RWPE2 (cell line): ENCODE measurements at places on chromosomes 11 and 22.

- DNase-seq, result no peak
Measured at GRCh38 chr11:68890490-68891231, 13.0 kb downstream of the MRPL21 start.

DNA sequence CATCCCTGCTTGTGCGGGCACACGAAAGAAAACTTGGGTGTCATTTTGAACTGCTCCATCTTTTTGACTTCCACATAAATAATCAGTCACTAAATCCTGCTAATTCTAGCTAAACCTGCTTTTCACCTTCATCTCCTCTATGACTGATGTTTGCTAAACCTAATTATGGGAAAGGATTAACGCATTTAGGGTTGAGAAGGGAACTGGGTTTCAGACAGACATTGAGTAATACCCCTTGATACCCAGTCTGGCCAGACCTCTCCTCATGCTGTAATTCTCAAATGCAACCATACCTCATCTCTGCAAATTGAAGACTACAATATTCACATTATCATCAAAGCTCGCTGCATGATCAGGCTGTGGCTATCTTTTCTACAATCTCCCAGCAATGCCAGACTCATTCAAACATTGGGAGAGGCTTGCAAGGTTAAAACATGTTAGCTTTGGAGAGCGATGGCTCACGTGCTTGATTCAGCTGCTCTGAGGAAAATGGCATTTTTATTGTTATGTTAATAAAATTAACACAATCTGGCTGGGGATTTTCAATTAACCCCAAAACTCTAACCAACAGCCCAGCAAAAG is 2.4 kb downstream of the HPS4 start:
- no peak for DNase-seq

- DNase-seq, result no peak
Measured at GRCh38 chr11:65014726-65015227, 817 bp downstream of the ARL2 start.

- no peak for DNase-seq
Measured at GRCh38 chr11:83628622-83629355, 342.6 kb upstream of the CCDC90B start.

DNA sequence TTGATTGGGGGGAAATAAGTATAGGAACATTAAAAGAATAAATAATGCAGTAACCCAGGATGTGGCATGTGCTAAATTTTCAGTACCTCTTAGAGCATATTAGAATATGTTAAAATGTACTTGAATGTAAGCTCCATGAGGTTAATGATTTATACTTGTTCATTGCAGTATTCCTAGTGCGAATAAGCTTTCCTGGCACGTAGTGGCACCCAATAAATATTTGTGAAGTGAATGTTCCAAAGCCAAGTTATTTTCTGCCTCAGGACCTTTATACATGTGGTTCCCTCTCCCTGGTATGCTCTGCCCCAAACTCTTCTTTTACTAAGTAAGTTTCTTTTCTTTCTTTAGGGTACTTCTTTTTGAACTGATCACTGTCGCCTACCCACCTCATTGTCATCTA is 118.8 kb downstream of the DBX1 start:
- DNase-seq, result no peak

GRCh38 chr11:64516226-64516625 is 74.8 kb upstream of the SLC22A12 start:
- no peak for DNase-seq

DNA sequence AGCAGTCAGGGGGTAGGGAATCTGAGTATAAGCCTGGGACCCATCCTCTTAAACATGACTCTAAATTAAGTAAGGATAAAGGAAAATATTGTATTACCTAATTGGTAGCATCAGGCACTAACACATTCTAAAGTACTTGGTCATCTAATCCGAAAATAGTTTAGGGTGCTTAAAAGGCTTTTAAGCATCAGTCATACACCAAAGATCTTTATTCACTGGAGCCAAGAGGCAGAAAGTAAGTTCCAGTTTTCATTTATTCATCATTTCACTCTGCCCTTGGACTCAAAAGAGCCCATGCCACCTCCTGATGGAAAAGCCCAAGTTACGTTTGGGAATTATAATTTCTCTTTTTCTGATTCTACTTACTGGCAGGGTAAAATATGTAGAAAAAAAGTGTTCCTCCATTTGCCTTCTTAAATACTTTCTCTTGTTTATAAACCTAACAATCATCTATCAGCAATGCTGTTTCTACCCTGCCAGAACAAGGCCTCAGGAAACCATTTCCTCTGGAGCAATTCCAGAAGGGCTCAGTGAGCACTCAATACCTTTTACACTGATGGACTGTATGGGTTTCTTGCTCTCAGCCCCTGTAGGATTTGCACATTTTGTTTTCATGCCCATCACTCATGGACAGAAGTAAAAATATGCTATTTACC is 120.1 kb upstream of the SLC5A12 start:
- DNase-seq, result no peak

DNA sequence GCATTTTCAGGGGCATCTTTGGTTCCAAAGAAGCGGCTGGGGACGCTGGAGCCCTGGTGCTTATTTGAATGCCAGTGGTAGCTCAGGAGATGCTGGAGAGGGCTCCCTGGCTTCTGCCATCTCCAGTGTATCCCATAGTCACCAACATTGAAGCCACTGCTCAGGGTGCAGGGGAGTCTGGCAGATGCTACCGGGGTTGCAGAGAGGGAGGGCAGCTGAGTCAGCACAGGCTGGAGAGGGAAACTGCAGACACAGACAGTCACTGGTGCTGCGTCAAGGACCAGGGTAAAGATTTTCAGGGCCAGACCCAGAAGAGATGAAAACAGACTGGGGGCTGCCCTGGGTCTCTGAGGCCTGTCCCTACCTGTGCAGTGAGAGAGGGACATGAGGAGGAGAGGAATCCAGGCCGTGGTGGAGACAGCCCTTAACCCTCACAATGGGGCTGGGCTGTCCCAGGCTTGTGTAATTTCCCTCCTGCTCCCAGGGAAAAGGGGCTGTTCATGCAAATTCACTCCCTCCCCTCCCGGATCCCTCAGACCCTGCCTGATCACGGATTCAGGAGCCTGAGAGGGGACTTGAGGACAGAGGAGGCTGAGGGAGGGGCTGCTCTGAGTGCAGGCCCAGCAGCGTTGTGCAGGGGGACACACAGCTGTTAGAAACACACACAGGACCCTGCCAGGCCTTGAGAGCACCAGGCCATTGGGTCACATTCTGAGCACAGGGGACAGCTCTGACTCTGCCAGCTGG is 126.9 kb upstream of the GRK3 start:
- no peak for DNase-seq

DNA sequence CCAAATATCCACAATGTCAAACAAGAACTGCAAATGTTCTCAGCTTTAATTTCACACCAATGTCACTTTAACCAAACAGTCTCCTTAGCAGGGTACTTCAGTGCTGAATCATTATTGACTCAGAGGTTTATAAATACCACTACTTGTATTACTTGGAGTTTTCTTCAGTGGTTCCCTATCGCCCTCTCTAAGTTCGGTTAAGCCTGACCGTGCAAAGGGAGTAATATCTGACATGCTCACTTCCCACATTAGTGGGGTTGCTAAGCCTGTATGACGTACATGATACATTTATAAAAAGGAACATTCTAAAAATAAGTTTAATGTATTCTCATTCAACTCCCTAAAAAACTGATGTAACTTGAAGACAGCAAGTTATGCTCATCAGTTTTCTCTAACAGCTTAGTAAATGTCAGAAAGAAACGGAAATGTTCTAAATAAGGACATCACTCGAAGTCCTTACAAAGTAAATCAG is 93.1 kb upstream of the ZC3H12C start:
- no peak for DNase-seq

GRCh38 chr11:71102251-71102995 is 150.0 kb downstream of the SHANK2 start:
- no peak for DNase-seq

GRCh38 chr11:1150116-1150515 is 7.6 kb upstream of the MUC5AC start:
- peak; percentile 57 for DNase-seq
